ENCODE measurements at places on chromosomes 5 and 9.

GRCh38 chr5:133106761-133107572 lies 55.2 kb downstream of the HSPA4 start:
- DNase-seq: no peak

- DNase-seq: no peak
Measured at GRCh38 chr5:5678909-5679308, 256.4 kb downstream of the ICE1 start.

- peak; percentile 74 for DNase-seq
Measured at GRCh38 chr9:128007566-128008138, 26.9 kb upstream of the EEIG1 start.

- DNase-seq: peak; percentile 89
Measured at GRCh38 chr5:173884402-173885053, 3.6 kb upstream of the CPEB4 start.

- DNase-seq: no peak
Measured at GRCh38 chr9:82436475-82436874, 447.9 kb downstream of the SPATA31D1 start.

DNA sequence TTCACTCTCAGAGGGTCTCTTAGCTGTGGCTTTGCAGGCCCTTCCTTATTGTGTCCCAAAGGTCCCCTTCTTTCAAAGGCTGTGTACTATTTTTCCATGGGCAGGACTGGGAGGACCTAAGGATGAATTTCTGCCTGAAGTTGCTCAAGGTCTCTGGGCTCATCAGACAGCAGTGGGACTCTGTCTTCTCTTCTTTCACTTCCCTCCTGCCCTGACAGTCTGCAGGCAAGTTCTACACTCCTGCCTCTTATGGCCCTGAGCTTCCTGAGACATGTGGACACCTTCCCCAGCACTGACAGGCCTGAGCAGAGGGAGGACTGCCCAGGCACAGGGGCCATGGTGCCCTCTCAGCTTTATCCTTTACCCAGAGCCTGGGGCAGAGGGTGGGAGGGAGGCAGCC lies 14.8 kb downstream of the ENHO start:
- no peak for DNase-seq

- DNase-seq: no peak
Measured at GRCh38 chr5:50969151-50970031, 303.0 kb downstream of the PARP8 start.

DNA sequence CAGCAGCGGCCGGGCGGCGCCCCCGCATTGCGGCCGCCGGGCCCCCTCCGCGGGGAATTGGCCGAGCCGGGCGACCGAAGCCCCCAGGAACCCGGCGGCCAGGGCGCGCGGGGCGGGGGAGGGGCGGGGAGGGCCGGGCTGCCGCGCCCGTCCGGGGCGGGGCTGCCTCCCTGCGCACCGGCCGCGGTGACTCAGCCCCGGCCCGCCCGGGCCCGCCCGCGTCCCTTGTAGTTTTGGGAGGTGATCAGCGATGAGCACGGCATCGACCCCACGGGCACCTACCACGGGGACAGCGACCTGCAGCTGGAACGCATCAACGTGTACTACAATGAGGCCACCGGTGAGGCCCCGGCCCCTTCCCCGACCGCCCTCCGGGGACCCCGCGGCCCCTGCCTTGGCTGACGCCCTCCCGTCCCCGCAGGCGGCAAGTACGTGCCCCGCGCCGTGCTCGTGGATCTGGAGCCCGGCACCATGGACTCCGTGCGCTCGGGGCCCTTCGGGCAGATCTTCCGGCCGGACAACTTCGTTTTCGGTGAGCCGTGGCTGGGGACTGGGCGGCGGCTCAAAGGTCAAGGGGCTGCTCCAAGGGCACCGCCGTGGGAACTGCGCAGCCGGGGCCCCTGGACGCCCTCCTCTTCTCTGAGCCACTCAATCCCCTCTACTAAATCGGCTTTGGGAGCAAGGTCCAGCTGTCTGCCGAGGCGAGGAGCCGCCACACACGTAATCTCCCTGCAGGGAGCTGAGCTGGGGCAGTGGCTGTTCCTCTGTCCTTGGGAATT lies 592 bp downstream of the TUBB4B start:
- DNase-seq: peak; percentile 63

GRCh38 chr9:128928624-128929023 lies 7.8 kb downstream of the PHYHD1 start:
- peak; percentile 13 for DNase-seq

GRCh38 chr9:133008824-133009223 lies 22.0 kb upstream of the GTF3C5 start:
- no peak for DNase-seq

DNA sequence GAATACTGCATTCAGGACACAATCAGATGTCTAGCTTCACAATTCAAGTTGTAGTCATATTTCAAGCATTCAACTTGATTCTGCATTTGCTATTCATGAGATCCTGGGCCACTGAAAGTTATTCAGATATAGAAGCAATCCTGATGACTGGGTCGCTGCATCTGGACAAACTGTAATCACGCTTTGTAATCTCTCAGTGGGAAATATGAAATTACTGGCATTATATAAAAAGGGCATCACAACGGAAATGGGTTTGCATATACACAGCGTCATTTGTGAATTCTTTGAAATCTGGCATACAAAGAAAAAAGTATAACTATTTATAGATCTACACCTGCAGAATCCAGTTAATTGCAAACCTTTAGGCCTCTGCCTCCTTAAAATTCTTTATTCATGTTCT lies 102.2 kb downstream of the PARP8 start:
- DNase-seq: no peak

GRCh38 chr5:77632526-77633206 lies 5.8 kb downstream of the OTP start:
- no peak for DNase-seq

- no peak for DNase-seq
Measured at GRCh38 chr9:87659534-87660419, 66.1 kb upstream of the CTSL start.

DNA sequence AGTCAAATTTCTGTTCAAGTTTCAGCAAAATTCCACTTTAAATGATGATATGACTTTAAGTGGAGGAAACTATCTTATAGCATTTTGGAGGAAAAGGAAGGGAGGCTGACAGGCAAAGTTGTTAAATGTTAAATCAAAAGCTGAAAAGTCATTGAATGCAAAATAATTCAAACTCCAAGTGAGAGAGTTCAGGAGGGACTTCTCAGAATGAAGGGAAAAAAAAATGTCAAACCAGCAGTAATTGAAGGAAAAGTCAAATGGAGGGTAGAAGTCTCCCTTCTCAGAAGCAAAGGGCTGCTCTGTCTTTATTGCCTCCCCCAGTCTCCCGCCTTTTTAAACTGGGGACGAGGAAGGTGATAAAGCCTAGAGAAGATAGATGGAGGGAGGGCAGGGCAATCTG lies 134.8 kb downstream of the CMYA5 start:
- DNase-seq: no peak

GRCh38 chr5:31270396-31270795 lies 76.9 kb downstream of the CDH6 start:
- DNase-seq: peak; percentile 30

DNA sequence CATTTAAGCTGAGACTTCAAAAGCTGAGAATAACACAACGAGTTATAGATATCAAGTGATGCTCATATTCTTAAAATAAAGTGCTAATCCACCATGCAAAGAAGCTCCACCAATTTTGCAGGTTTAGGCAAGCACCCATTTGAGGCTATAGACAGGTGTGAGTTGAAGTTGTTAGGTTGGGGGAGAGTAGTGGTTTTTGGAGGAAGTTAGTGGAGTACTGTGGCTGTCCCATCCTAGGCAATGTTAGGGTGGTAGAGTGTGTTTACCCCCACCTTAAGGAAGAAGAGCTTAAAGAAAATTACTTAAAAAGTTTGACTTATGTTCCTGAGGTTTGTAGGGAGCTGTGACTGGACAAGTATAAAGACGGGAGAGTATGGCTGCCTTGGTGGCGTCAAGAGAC lies 98.9 kb upstream of the MAN2A1 start:
- no peak for DNase-seq

DNA sequence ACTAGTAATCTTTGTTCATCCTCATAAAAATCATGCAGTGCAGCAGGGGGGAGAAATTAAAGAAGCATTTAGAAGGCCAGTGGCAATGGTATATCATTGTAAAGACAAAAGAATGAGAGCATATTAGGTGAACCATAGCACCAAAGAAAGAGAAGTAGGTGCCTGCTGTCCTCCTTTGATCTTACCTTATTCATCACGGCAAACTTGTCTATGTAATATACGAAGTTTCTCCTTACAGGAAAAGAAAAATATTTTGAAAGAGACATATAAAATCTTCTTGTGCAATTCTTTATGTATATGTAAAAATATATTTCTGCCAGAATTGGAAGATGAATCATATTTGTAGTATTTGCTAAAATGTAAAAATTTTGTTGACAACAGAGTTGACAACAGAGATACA lies 411.3 kb upstream of the ARRDC3 start:
- no peak for DNase-seq

DNA sequence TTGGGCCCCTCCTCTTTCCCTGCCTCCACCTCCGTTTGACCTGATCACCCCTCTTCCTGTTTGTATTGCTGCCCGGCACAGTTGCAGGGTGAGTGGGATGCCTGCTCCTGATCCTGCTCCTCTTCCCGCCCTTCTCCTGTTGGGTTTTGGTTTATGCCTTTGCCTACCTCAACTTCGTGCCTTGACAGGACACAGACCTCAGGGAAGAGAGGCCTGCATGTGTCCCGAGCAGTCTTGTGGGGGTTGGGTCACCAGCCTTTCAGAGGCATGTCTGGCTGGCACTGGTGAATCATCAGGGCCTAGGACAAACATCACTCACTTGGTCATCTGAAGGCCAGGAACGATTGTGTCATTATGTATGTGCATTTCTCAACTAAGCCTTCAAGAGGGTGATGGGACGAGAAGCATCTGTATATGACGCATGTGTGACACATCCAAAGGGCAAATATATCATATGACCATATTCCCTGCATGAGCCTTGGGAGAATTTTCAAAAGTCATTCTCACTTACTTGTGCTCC lies 56.9 kb downstream of the NPR3 start:
- DNase-seq: no peak

DNA sequence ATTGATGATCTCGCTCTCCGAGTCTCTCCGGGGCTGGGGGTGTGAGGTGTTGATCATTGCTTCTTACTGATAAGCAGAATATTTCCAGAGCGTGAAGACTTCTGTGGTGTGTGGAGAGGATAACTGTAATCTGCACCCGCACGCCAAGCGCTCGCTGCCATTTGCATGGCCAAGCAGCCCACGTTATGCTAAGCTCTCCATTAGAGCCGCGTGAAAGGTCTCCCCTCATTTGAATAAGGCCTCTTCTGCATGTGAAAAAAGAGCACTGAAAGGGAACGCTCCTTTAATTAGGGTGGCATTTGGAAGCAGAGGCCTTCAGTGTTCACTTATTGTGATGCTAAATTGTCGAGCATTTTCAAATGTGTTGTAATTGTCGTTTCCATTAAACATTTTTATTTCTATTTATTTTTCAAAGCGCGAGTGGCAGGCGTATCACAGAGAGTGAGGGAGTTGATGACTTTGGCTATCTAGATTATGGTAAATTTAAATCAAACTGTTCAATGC lies 163.6 kb upstream of the IRX2 start:
- DNase-seq: no peak

- DNase-seq: no peak
Measured at GRCh38 chr9:134186471-134187109, 22.2 kb upstream of the RNU6ATAC start.

DNA sequence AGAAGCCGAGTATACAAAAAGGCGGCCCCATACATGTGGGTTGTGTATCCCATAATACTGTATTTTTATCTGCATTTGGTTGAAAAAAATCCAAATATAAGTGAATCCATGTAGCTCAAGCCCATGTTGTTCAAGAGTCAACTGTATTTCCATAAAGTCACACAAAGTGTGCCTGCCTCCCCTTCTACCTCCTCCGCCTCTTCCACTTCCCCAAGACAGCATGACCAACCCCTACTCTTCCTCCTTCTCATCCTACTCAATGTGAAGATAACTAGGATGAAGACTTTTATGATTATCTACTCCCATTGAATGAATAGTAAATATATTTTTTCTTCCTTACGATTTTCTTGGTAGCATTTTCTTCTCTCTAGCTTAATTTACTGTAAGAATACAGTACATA lies 92.7 kb downstream of the RFX3 start:
- no peak for DNase-seq

- no peak for DNase-seq
Measured at GRCh38 chr5:179271821-179272325, 73.4 kb downstream of the ADAMTS2 start.

DNA sequence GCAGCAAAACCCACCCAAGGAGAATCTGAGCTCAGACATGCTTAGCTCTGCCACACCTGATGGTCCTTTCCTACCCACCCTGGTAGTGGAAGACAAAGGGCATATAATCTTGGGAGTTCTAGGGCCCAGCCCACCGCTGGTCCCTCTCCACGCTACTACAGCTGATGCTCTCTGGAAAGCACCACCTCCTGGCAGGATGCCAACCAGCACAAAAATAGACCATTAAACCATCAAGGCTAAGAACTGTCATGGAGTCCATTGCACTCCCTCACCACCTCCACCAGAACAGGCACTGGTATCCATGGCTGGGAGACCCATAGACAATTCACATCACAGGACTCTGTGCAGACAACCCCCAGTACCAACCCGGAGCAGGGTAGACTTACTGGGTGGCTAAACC lies 111.0 kb upstream of the IL7R start:
- no peak for DNase-seq

DNA sequence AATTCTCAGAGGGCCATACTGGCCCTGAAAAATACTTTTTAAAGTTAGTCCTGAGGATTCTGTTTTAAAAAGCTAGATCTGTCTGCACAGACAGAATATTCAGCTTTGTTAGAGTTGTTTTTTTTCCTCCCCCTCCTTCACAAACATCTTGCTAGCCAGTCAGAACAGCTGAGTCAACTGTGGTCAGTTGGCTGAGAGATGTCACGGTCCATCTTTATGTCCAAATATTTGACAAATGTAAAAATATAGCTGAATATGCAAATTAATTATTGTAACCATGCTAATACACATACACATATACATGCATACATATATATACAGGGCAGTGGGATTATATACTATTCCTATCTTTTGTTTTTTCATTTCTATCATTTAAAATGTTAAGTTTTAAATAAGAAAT lies 33.9 kb downstream of the UNC13B start:
- DNase-seq: no peak

DNA sequence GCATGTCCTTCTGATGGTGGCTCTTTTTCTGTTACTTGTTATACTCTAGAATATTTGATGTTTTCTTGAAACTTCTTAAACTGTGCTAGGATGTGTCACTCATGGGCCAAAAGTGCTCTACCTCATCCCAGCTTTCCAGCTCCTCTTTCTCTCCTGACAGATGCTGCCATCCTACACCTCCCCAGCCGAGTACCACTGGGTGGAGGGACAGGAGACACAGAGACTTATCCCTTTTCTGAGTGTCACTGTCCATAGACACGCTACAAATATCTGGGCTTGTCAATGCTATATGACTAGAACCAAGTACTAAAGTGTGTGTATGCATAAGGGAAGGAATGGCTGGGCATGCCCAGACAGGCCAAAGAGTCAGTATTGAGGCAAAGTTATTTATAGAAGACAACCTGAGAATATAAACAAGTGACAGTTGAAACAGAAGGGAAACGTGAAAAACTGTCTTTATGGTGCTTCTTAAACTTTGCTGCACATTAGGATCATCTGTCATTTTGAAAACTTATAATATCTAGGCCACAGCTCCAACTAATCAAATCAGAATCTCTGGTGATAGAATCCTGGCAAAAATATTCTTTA lies 188.0 kb downstream of the CARTPT start:
- DNase-seq: no peak

All from hematopoietic multipotent progenitor cell treated with erythropoietin and hydrocortisone succinate and interleukin-3 and kit ligand, for 8 days (in vitro differentiated cells).